Neural crest cell (in vitro differentiated cells): ENCODE measurements at places on chromosomes 1 and 21. TPM values are rescaled to one million over a fixed set of nuclear protein-coding genes. Genes with fewer than 3 reads are reported as not detected.

- DNase-seq: no peak
Measured at GRCh38 chr1:24970926-24971875, 41.1 kb upstream of the RUNX3 start.

DENND1B gene
- 6.5 and 8.3 TPM in 2 replicates for total RNA-seq

LCE2C gene
- not detected in 2 replicates for total RNA-seq

- no peak for DNase-seq
Measured at GRCh38 chr1:60672449-60672848, 409.9 kb upstream of the NFIA start.

GRCh38 chr1:13754510-13755103, 54.6 kb downstream of the PRDM2 start:
- DNase-seq: no peak

DNA sequence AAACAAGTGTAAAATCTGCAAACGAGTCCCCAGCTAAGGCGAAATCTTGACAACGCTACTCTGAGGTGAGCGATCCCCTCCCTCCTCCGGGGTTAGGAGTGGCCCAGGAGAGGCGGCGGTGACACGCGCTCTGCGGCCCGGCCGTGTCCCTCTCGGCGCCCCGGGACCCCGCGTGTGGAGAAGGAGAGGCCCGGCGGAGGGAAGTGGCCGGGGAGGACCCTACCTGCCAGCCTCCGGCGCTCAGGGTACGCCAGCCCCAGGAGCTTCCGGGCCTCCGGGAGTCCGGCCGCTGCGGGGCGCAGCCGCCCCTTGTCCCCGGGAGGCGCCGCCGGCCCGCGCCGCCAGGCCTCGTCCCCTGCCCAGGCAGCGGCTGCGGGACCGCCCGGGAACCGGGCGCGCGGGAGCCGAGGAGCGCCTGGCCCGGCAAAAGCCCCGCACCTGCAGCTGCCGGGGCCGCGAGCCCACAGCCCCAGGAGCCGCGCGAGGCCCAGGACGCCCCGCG, 543 bp downstream of the ABCB10 start:
- DNase-seq: peak; percentile 36

FCRLA gene
- not detected in 2 replicates for total RNA-seq

NCF2 gene
- total RNA-seq: not detected in 2 replicates

GRCh38 chr1:19054216-19054615, 97.7 kb upstream of the IFFO2 start:
- DNase-seq: no peak

DNA sequence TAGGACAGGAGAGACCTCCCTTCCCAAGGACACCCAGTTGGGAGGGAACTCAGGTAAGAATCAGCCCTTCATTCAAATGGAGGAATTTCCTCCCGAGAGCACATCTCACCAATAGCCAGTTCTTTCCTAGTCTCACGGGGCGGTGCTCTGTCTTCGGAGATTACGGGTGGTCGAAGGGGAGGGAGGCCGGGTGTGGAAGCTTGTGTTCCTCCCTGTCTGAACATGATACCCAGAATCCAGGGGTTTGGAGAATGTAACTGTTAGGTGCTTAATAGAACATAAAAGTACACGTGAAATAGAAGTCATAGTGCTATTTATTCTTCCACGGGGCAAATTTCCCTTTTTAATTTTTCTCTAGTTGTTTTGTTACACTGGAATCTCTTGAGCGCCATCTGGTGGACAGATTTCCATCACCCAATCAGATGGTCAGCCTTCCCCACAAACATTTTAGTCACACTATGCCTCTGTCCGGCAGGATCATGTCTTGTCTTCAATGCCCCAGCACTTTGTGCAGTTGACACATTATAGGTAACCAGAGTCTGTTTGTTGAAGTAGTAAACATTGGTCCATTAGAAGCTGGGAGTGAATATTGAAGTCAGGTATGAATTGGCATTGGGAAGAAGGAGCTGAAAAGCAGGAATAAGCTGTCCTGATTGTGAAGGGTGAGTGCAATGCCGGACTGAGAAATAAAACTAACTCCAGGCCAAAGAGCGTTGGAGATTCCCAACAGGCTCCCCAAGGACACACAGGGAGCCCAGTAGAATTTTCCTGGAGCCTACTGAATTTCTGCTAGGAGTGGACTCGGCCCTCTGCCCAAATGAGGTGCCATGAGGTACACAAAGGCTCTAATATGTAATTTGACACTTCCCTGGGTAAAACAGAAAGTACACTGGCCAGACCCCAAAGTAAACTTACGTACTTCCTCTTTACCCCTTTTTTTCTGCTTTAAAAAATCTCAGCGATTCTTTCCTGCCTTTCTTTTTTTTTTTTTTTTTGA, 27.6 kb upstream of the ZNF697 start:
- peak; percentile 87 for DNase-seq

- DNase-seq: no peak
Measured at GRCh38 chr1:218718206-218718605, 373.1 kb downstream of the TGFB2 start.

DNA sequence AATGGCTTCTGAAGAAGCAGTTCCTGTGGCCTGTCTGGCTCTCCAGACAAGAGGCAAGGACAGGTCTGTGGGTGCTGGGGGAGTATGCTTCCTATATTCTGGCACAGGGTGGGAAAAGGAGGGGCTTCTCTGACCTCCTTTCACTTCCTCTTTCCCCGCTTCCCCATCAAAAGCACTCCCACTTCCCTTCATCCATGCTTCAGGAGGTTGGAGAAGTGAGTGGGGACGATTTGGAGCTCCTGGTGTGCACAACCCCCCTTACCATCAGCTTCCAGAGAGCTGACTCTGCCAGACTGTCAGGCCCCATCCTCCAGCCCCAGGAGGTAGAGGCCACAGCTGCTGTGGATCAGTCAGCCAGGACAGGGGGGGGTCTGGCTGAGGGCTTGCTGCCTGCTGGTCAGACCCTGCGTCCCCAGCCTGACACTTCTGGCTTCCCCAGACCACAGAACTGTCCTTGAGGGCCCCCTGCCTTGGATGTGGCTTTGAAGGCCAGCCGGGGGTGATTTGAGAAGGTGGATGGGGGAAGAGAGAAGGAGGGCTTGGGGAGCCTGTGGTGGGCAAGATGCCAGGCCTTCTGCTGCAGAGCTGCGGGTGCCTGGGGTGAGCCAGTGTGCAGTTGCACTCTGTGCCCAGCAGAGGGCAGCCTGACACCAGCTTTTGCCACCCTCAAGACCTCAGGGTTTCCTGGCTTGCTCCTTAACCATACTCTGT, 21.5 kb upstream of the TMEM222 start:
- DNase-seq: peak; percentile 85

GRCh38 chr1:119188926-119189325, 48.5 kb upstream of the WARS2 start:
- DNase-seq: no peak

GRCh38 chr1:39631361-39632322, 7.8 kb downstream of the HEYL start:
- no peak for DNase-seq

OR2T2 gene
- not detected in 2 replicates for total RNA-seq

DNA sequence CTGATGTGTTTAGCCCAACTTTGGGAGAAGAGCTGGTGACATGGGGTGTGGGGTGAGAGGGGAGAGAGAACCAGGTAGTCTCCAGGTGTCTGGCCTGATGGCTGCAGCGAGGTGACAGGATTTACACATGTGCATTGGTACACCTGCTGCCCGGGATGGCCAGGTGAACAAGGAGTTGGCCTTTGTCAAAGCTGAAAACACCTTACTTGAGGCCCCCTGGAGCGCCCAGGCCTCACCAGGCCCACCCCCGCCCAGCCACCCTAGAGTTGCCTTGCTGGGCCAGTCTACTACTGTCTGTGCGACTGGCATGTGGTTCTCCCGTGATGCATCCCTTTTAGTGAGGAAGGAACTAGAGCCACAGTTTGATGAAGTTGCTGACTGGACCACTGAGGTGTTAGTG, 90.5 kb downstream of the ADARB1 start:
- no peak for DNase-seq

DNA sequence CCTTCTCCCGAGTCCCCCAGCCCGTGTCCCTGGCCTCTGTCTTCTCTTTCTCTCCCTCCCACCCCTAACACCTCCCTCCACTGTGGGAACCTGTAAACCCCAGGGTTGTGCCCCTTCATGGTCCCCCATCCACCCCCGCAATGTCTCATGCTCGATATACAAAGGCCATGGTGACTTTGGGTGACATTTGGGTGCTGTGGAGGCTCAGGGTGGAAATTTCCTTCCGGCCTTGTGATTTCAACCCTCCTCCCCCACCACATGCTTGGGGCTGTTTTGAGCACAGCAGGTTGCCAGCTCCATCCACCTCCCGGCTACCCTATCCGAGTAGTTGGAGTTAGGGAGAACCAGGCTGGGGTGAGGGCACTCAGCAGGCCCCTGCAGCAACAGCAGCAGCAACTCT, 25.7 kb upstream of the VPS13D start:
- DNase-seq: no peak

DNA sequence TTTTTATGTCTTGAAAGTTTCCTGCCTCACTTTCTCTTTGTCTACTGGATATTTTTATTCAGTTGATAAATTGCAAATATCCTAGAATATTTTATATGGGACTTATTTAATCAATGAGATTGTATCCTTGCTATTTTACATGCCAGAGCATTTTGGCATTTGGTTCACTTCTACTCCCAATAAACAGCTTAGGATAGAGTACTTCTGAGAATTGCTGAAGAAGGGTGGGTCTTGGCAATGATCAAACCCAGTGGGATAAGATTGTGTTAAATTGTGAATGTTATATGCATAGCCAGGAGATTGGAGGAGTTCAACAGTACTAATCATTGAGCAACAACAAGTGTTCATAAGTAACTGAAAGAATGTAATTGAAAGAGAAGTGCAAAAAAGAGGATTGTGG, 60.1 kb downstream of the SDCCAG8 start:
- no peak for DNase-seq

FMO3 gene
- not detected in 2 replicates for total RNA-seq

FAM167B gene
- total RNA-seq: 0.66 and 1.5 TPM in 2 replicates

IFI44L gene
- 0.05 TPM in 1 of 2 replicates, not detected in the other for total RNA-seq

DNA sequence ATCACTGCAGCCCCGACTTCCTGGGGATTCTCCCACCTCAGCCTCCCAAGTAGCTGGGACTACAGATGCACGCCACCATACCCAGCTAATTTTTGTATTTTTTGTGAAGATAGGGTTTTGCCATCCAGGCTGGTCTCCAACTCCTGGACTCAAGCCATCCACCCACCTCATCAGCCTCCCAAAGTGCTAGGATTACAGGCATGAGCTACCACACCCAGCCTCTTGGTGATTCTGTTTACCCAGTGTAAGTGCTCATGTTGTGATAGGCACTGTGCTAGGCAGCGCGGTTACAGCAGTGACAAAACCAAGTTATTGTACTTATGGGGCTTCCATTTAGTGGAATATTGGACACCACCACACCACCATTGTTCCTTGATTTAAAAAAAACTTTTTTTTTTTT, 9.7 kb upstream of the STX12 start:
- no peak for DNase-seq

DNA sequence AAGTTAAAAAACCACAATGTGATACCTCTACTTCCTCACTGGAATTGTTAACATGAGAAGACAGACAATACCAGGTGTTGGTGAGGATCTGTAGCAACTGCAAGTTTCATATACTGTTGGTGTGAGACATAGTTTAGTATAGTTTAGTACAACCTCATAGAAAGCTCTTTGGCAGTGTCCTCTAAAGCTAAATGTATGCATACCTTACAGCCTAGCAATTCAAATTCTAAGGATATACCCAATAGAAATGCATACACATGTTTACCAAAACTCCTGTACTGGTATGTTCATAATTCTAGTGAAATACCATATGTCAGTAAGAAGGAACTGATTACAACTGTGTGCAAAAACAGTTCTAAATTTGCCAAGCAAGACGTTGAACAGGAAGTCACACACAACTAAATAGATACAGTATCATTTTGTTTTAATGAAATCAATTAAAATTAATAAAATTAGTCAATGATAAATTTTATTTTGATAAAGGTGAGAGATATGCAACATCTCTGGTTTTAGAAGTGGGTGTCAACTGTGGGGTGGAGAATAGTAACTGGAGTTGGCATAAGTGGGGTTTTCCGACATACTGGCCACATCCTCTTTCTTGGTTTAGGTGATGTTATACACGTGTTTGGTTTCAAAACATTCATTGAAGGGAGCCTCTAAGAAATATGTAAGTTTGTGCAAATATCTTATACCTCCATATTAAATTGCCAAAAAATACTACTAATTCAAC, 450.7 kb downstream of the PTPRC start:
- no peak for DNase-seq

DNA sequence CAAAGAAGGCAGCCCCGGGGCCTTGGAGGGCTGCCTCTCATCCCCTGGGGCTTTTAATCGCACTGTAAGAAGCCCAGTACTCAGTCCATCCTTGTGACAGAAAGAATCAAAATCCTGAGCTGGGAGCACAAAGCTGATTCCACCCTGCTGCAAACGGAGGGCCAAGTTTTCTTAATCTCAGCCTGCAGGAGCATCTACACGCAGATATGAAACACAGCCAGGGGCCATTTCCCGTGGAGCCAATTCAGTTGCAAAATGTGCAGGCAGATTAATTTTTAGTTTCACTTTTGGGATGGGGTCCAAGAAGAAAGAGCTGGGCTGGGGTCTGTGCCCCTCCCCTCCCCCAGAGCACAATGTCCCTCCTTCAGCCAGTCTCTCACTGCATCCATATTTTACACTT, 4.4 kb downstream of the LYPD8 start:
- DNase-seq: no peak

OR2T29 gene
- total RNA-seq: not detected in 2 replicates

DNA sequence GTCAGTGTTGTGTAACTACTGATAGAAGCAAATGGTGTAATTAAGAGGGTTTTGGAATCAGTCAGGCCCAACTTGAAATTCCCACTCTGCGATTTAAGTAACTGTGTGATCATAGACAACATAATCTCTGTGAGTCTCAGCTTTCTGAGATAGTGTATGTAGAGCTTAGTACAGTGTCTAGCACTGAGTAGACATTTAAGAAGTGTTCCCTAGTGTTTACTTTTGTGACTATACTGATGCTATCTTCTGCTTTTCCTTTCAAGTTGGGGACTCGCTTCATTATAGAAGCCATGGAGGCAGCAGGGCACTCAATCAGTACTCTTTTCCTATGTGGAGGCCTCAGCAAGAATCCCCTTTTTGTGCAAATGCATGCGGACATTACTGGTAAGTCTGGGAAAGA, 147.7 kb upstream of the HOOK1 start:
- no peak for DNase-seq

GJA8 gene
- total RNA-seq: not detected in 2 replicates

GRCh38 chr1:117610036-117610435, 4.2 kb downstream of the TENT5C start:
- DNase-seq: no peak

GRCh38 chr1:35029761-35030160, 2.0 kb downstream of the ZMYM6 start:
- DNase-seq: no peak

DNA sequence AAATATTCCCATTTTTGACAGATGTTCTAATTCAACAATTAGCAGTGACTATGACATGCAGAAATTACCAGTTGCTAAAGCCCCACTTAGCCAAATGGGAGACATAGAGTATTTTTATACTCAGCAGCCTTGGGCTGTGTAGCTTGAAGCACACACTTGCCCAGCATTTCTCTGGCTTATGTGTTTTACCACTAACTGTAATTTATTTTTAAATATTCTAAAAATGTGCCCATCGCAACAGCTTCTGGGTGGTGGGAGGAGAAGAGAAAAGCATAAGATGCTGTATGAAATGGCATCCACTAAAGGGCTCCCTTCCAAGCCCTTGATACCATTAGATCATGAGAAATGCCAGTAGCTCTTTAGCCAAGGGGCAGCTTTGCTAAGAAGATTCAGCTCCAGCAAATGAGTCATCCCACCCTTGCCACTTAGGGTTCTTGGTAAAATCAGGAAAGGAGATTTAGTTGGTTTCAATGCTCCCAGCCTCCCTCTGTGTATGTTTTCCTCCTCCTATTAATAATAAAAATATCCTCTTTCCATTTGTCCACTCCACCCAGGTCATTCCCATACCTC, 462.7 kb upstream of the DEPDC1 start:
- no peak for DNase-seq
